ENCODE measurements at places on chromosomes 11 and 22. TPM values are rescaled to one million over a fixed set of nuclear protein-coding genes. Genes with fewer than 3 reads are reported as not detected.

DNA sequence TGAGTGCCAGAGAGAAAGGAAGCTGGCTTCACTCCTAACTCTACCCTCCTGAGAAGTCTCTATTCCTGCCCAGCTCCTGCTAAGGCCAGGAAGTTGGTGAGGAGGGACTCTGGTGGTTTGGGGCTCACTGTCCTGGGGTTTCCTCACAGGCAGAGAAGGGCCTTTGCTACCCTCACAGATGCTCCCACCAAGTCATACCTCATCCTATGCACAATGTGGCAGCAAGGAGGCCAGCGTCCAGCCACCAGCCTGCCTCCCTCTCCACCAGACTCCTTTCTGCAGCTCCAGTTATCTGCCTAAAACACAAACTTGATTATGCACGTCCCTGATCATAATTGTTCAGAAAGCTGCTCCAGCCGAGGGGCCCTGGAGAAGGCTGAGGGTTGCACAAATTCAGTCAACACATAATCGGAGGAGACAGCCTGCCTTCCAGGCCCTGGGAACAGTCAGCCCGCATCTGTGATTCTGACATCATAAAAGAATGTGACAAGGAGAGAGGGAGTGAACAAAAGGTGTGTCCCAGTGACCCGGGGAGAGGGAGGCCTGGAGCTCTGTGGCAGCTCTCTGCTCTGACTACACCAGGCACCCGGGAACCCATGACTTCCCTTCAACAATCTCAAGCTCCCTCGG lies 28.8 kb downstream of the DKK3 start:
- no peak for DNase-seq

GRCh38 chr11:17786824-17787525 lies 52.4 kb downstream of the KCNC1 start:
- DNase-seq: no peak

The OR2D2 gene
- total RNA-seq: not detected

- no peak for DNase-seq
These were observed 90.1 kb downstream of the KIF18A start for GRCh38 chr11:28017816-28018215.

DNA sequence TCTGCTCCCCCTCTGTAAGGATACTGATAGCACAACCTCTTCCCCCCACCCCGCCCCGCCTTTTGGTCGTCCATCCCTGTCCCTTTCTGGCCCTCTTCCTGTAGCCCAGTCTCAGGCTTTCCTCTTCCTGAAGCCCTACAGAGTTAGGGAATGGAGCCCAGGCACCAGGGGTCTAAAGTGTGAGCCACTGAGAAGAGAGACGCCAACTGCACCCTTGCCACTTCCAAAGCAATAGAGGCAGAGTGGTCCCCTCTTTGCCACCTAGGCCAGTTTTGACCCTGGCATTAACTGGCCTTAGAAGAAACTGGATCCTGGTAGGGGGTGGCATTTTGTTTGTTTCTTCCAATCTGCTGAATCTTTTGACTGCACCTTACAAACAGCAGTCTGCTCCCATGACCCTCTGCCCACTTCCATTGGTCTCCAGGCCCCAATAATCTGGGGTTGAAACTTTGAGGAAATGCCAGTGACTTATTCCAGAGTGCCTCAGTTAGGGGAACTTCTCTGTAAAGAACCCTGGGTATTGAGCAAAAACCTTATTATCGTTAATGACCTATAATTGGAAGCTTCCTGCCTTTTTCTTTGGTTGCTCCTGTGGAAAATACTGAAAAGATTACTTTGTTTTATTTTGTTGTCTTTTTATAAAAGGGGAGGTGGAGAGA lies 9.7 kb upstream of the GRK2 start:
- DNase-seq: no peak

The ANKK1 gene
- not detected for total RNA-seq

GRCh38 chr11:46278387-46279125 lies 1.1 kb downstream of the CREB3L1 start:
- DNase-seq: no peak

DNA sequence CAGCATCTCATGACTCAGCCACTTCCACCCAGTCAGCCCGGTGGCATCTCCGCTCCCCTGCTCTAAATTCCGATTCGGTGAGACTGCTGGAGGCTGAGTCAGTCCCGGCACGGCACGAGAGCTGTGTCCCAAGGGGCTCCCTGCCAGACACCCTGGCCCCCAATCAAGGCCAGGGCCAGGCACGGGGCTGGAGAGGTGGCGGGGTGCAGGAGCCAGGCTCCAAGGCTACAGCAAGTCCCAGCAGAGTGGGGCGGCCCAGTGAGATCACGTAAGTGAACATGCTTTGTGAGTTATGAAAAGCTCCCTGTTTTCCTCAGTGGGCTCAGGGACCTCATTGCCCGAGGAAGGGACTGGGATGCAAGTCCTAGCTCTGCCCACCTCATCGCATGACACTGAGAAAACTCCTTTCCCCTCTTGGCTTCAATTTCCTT lies 3.0 kb downstream of the C11orf68 start:
- peak; percentile 87 for DNase-seq

- DNase-seq: no peak
These were observed 216.4 kb upstream of the PDGFD start for GRCh38 chr11:104380358-104380757.

- DNase-seq: no peak
These were observed 129.7 kb downstream of the LDLRAD3 start for GRCh38 chr11:36073411-36074203.

GRCh38 chr22:24514241-24515026 lies 19.3 kb downstream of the UPB1 start:
- DNase-seq: no peak

GRCh38 chr22:47124961-47125360 lies 362.5 kb downstream of the TBC1D22A start:
- DNase-seq: no peak

Measured in NCI-H460 (cell line).